ENCODE measurements at places on chromosomes 3 and 15. TPM values are rescaled to one million over a fixed set of nuclear protein-coding genes. Genes with fewer than 3 reads are reported as not detected.

Gene MUC13
- total RNA-seq, result not detected

Gene ASTE1
- total RNA-seq, result 8.6 TPM

Gene ZNF860
- total RNA-seq, result 1.0 TPM

Gene HTR3E
- not detected for total RNA-seq

Gene SLC22A14
- total RNA-seq, result 0.15 TPM

Gene MRPL46
- 11.6 TPM for total RNA-seq

Gene C3orf52
- 1.5 TPM for total RNA-seq

Gene SLC2A2
- not detected for total RNA-seq

Measured in smooth muscle cell of trachea (primary cell).